ENCODE measurements at places on chromosomes 1 and 21. TPM values are rescaled to one million over a fixed set of nuclear protein-coding genes. Genes with fewer than 3 reads are reported as not detected.

GRCh38 chr1:151990856-151991198 lies 2.8 kb downstream of the S100A10 start:
- peaks cover 73% of the 10 kb centered on the region for H3K4me1 ChIP-seq
- no peaks in the 10 kb centered on the region for H3K27me3 ChIP-seq
- peak overlapping the region; percentile 97 for H3K27ac ChIP-seq
- peak overlapping the region; percentile 91 for H3K4me3 ChIP-seq
- peaks cover 28% of the 10 kb centered on the region for H3K36me3 ChIP-seq
- DNase-seq, result peak; percentile 92

DNA sequence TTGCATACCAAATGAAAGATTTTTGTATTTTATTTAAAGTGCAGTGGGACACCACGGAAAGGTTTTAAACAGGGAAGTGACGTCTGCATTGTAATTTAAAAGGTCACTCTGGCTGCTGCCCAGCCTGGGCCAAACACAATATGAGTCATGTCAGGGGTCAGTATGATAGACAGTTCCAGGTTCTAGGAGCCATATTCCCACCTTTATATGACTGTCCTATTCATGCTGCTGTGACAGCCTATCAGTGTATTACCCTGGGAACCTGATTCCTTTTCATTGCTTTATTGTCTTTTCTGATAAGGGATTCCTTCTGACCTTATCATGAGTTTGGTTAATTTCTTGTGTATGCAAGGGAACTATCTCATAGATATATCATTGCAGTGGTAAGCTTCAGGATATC lies 5.3 kb downstream of the VANGL1 start:
- peaks cover 2% of the 10 kb centered on the region for H3K36me3 ChIP-seq
- H3K27me3 ChIP-seq, result no peaks in the 10 kb centered on the region

Gene COL16A1
- total RNA-seq, result 5.0 TPM

DNA sequence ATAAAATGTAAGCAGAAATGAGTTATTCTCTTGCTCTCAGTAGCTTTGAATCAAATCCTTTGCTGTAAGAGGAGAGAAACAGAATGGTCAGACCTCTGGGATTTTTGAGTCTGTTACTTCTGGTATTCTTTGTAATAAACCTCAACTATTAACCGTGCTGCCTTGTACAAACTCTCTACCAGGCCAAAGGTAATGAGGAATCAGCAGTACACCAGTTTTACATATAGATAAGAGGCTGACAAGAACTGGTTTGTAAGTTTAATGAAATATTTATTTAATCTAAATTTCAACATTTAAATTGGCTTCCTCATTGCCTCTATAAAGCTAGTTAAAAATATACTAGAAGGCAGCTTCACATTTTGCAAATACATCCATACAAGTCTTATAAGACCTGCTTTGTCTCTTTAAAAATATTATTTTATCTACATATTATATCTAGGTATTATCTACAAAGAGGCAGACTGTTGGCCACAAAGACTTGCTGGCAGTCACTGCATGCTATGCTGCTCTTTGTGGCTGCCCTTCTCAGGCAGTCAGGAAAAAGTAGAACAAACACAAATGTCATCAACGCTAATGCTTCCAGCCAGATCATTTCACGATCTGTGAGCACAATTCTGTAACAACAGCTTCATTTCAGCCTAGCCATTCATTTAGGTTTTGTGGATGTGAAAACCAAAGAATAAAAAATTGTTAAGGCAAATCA lies 173.0 kb downstream of the GABPA start:
- H3K4me1 ChIP-seq, result no peaks in the 10 kb centered on the region
- no peak overlapping the region for H3K4me3 ChIP-seq
- H3K36me3 ChIP-seq, result peaks cover 10% of the 10 kb centered on the region
- H3K27ac ChIP-seq, result no peak overlapping the region

- no peak overlapping the region for H3K4me3 ChIP-seq
- H3K27ac ChIP-seq, result no peak overlapping the region
- H3K4me1 ChIP-seq, result no peaks in the 10 kb centered on the region
- DNase-seq, result peak; percentile 46
- H3K27me3 ChIP-seq, result no peaks in the 10 kb centered on the region
Observed at GRCh38 chr1:232084584-232085223, 458.1 kb downstream of the DISC1 start.

- no peak for DNase-seq
- H3K4me1 ChIP-seq, result peaks cover 8% of the 10 kb centered on the region
- no peak overlapping the region for H3K4me3 ChIP-seq
- no peaks in the 10 kb centered on the region for H3K27me3 ChIP-seq
- H3K36me3 ChIP-seq, result no peaks in the 10 kb centered on the region
Observed at GRCh38 chr1:28159680-28160079, 16.8 kb downstream of the PTAFR start.

Gene LPAR3
- 13.0 TPM for total RNA-seq

Measured in PC-3 (cell line).